ENCODE measurements at places on chromosomes 5 and 9.

- DNase-seq: no peak
These were observed 142.9 kb downstream of the DMAC1 start for GRCh38 chr9:7656636-7657035.

DNA sequence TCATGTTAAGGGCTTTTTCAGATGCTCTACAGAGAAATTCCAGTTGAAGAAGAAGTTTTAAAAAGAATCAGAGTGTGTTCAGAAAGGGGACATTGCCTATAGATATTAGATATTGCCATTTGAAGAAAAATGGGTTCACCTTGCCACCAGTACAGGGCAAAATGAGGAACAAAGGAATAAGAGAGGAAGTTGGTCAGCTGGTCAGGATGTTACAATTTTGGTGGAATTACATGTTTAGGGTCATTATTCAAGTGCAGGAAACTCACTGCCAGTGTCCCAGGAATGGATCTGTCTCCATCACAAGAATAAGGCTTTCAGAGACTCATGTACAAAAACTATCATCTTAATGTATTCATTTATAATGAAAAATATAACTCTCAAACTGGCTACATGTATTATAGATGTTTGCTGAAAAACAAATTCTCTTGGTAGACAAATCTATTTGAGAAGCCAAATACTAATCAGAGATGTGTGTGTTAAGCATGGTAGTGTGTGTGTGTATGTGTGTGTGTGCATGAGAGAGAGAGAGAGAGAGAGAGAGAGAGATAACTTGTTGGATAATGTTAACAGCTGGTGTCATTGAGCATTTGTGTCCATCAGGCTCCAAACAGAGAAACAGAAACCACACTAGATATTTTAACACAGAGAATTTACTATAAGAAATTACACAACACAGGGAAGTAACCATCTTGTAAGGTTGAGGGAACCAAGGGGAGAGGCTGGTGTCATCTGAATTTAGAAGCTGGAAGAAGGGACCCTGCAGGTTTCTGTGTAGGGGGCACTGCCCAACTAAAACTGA is 5.0 kb upstream of the C1QTNF3 start:
- no peak for DNase-seq

GRCh38 chr9:89811886-89812450 is 207.2 kb downstream of the GADD45G start:
- DNase-seq: no peak

- DNase-seq: no peak
These were observed 554 bp downstream of the JAK2 start for GRCh38 chr9:4985386-4986266.

- DNase-seq: no peak
These were observed 598 bp downstream of the RGP1 start for GRCh38 chr9:35749515-35750255.

DNA sequence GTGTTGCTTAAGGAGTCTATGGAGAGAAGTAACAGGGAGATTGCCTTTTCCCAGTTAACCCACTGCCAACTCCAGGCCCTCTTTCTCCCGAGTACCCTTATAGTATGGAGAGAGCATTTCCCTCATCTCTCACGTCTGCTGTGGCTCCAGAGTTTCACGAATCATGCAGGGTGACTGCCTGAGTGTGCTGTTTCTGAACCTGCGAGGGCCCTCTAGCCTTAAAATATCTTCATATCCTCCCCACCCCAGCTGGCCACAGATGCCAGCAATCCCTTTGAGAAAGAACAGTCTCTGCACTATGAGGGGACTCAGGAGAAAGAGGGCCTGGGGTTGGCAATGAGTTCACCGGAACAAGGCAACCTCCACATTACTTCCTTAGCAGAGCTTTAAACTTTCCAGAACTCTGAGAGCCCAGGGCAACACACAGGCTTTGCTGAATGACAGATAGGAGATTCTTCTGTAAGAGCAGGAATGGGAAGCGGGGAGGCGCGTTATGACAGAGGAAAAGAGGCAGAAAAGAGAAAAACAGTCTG is 81.6 kb upstream of the ANKH start:
- DNase-seq: no peak

DNA sequence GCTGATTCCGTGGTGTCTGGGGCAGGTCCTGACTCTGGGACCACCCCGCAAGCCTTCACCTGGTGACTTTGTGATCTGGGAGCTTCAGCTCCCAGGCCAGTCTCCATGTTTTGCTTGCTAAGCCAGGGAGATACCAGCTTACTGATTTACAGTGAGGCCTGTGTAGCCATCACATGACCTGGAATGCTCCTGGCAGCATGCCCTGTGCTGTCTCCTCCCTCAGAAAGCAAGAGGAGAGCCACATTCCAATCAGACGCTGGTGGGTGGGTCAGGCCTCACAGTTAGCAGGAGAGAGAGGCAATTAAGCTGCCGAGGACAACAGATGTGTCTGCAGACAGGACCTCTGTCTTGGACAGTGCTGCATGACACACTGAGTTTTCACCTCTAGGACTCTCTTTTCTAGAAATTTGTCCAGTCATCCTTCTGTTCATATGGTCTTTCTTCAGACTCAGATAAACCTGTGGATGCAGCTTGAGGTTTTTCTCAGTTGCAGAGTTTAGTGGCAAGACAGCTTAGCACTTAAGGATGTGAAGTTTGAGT is 24.4 kb upstream of the GRPEL2 start:
- no peak for DNase-seq

DNA sequence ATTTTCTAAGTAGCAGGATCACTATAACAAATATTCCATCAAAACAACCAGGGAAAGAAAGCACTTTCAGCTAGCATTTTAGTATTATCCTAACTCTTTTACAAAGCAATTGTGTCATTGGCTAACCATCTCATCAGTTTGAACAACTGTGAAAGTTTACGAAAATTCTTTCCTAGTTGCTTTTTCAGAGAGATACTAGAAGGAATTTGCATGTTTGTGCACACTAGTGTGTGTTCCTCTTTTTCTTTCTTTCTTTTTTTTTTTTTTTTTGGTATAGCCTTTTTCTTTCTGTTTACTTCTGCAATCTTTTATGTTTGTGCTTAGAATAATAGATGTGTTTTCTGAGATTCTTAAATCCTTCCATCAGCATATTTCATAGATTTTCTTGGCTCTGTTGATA is 124.7 kb upstream of the SEMA6A start:
- no peak for DNase-seq

DNA sequence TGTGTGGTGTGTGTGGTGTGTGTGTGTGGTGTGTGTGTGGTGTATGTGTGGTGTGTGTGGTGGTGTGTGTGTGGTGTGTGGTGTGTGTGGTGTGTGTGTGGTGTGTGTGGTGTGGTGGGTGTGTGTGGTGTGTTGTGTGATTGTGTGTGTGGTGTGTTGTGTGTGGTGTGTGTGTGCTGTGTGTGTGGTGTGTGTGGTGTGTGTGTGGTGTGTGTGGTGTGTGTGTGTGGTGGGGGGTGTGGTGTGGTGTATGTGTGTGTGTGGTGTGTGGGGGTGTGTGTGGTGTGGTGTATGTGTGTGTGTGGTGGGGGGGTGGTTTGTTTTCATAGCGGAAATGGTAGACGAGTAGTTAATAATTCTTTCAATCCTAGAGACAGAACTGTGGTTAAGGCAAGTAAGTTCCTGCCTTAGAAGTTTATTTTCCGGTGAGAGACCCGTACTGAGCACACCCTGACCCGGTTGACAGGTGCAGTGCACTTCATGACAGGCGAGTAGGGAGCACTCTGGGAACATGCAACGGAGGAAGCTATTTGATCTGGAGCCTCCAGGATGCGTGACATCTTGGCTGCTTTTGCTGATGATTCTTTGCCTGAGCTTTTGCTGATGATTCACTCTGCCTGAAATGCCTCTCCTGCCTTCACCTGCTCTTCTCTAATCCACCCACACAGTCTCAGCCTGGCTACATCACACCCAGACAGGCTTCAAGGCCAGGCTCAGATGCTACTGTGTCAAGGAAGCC is 21.7 kb upstream of the FAT2 start:
- no peak for DNase-seq

DNA sequence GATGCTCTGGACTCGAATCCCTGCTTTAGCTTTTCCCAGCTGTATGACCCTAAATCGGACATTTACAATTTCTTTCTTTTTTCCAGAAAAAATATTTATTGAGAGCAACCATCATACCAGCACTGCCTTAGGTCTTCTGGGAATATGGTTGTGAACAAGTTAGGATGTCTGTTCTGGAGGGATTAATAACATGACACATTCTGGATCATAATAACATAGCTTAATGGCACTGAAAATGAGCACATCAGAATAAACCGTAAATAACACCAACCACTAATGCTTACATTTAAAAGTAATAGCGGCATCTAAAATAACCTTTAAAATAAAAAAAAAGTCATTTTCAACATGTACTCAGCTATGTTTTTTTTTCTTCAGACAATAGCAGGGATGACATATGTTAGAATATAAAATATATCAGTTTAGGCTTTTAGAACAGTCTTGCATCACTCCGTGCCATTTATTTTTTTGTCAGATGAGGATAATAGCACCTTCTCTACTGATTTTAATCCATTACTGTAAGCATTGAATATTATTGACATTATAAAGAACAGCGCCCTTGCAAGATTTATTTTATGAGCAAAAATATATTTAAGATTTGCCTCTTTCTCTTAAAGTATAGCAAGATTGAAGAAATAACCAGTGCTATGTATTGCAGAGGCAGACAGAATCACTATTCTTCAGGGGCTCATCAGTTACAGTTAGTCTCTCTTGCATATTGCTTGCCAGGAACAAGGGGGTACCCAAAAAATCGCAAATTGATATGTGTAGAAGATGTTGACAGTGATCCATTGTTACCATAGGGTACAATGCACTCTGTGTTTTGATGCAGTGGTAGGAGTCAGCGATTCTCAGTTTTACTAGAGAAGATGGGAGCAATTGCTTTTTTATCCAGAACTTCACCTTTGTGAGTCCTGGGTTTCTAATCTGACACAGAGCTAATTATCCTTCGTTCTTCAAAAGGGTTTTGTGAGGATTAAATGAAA is 168.4 kb upstream of the NR3C1 start:
- DNase-seq: no peak

DNA sequence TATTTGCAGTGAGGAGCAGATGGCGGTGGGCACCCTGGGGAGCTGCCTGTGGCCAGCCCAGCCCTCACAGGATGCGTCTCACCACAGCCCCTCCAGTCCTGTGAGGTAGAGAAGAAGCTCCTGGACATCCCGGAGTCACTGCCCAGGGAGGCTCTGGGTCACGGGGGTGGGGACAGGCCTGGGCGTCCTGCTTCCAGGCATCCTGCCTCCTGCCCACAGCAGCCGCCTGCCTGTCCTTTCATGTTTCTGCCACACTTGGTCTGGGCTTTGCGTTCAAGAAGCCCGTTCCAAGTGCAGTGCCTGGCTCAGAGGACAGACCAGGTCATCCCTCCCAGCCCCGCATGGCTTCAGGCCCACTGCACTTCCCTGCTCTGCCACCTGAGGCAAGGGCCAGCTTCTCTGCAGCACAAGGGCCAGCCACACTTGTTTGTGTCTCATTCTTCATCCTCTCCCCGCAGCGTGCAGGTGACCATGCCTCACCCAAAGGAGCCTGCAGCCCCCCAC is 38.2 kb downstream of the ZDHHC11B start:
- no peak for DNase-seq

GRCh38 chr5:148915224-148915817 is 88.9 kb downstream of the ADRB2 start:
- DNase-seq: no peak

DNA sequence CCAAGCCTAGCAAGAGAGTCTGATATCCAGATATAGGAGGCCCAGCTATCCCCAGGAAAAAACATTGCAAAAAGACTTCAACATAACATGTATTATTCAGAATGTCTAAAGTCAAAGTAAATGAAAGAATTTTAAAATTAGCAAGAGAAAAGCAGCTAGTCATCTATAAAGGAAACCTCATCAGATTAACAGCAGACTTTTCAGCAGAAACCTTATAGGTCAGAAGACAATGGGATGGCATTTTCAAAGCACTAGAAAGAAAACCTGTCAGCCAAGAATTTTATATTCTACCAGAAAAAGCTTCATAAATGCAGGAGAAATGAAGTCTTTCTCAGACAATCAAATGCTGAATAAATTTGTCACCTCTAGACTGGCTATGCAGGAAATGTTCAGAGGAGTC is 9.9 kb downstream of the OR1L3 start:
- DNase-seq: no peak

DNA sequence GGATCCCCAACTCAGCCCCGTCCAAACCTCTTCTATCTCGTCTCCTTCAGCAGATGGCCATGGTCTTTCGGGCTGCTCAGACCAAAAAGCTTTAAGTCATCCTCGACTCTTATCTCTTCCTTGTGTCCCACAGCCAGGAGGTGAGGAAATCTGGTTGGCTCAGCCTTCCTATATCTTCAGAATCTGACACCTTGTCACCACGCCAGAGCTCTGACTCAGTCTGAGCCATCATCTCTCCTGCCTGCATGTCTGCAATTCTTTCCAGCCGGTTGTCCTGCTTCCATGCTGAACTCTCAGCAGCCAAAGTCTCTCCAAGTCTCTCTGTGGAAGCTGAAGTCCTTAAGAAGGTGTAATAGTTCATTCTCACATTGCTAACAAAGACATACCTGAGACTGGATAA is 419.3 kb upstream of the ADAMTS16 start:
- DNase-seq: no peak

DNA sequence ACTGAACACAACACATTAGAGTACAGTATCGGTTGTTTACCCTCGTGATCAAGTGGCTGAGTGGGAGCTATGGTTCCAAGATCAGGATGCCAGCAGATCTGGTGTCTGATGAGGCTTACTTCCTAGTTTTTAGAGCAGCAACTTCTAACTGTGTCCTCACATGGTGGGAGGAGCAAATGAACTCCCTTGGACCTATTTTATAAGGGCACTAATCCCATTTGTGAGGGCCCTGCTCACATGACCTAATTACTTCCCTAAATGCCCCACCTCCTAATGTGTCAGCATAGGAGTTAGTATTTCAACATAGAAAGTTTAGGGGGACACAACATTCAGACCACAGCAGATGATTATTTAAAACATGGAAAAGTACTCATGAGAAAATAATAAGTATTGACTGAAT is 111.8 kb downstream of the GCNT1 start:
- DNase-seq: no peak

- DNase-seq: no peak
These were observed 145.5 kb upstream of the SLC24A2 start for GRCh38 chr9:19934301-19934871.

GRCh38 chr5:27845248-27845647 is 806.9 kb upstream of the CDH9 start:
- DNase-seq: no peak

DNA sequence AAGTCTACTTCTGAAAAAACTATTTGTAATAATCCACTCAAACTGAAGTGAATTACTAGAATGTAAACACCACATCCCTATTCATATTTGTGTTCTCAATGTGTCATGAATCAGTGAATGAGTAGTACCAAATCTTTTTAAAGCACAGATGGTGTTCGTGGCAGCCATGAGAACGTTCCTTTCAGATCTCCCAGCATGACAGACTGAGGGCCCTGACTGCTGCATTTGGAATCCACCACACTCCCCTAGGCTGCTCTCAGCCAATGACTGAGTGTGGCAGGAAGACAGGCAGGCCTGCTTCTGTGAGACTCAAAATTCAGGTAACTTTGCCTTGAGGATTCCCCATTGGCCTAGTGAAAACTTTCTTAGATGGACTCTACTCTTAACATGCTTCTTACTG is 10.9 kb upstream of the JMY start:
- no peak for DNase-seq

Data from esophagus squamous epithelium (tissue), 5 donors.